ENCODE measurements at places on chromosomes 5 and 9.

DNA sequence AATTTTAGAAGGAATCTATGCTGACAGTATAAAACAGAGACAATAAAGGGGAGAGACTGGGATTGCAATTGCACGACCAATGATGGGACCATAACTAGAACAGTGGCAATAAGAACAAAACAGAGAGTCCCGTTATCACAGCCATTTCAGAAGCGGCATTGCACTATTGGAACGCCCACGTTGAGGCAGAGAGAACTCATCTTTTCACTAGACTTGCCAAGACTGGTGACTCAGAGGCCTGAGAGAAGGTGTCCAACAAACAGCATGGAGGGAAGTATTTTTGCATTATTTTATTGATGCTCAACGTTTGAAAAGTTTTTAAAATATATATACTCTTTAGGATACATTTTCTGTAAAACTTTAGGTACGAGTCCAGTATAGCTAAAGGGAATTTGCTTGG lies 737.7 kb downstream of the TLE1 start:
- no peak for DNase-seq

DNA sequence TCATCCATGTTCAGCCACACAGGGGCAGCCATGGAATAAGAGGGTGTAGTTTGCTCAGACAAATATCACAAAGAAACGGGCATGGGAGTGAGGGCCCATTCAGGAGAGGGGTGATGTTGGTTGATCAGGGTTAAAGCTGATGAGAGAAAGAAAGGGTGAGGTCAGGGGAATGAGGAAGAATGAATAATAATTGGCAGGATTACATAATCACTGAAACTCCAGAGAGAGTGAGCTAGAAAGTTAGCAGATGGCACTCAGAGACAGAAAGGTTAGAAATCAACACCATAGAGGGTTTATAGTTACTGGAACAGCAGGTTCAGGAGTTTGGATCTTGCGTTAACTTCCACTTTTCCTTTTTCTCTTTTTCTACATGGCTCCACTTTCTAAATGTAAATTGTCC lies 113.9 kb downstream of the TAF11L14 start:
- no peak for DNase-seq

- DNase-seq, result no peak
Observed at GRCh38 chr5:37777432-37778130, 62.3 kb downstream of the GDNF start.

DNA sequence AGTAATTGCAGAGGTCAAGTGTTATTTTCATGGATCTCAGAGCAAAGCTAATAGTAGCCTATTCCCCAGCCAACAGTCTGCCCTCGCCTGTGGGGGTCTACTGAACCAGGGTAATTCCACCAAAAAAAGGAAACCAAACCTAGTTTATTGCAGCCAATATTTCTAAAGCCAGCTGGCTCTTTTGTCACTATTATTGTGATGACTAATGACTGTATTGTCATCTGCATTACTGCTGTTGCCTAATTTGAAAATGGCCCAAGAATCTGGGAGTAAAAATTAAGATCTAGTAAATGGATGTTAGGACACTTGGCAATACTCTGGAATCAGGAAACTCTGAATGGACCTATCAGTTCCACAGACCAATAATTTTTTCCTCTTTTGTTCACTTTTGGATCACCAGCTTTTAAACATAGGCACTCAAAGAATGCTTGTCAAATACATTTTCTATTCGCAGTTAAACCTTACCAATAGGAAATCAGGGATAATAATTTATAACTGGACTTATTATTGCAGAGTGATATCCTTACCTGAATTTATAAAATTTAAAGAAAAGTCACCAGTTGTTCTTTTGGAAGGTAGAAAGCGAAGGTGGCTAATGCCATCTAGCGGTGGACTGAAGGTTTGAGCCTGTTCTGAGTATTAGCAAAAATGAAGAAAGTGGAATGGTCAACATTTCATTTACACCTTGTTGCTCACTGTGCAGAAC lies 69.2 kb downstream of the SYK start:
- DNase-seq, result peak; percentile 12

DNA sequence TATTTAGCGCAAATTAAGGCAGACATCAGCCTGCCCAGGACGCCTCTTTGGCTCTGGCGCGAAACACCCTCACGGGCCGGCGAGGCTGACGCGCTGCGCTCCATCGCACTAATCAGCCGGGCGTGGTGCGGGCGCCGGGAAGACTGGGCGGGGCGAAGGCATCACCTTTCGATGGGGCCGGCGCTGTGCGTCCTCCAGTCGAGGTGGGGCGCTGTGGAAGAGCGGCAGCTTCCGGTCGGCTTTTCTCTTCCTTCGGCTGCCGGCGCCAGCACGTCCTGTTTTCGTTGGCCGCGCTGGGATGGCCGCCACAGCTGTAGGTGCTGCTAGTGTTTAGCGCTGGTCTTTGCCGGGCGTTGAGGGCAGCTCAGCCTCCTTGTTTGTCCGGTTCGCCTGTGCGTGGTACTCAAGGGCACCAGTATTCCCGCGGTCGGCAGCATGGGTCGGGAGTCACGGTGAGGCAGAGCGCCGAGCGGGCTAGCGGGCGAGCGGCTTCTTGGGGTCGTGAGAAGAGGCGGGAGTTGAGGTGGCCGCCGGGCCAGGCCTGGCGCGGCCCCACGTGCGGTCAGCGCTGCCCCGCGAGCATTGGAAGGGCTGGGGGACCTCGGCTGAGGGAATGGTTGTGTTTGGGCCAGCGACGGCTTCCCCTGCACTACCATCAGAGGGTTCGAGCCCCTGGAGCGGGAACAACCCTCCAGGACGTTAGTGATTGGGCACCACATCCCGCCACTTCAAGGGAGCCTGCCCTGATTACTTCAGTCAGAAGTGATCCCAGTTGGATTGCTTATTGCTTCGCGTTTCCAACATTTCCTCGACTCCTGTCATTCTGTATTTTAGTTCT lies at the start of gene DDX46:
Gene DDX46, plus strand, starts transcription at position 276 of the 838 bp plus-strand sequence. Its CDS starts 160 bp downstream, at position 436.
- peak; percentile 95 for DNase-seq

DNA sequence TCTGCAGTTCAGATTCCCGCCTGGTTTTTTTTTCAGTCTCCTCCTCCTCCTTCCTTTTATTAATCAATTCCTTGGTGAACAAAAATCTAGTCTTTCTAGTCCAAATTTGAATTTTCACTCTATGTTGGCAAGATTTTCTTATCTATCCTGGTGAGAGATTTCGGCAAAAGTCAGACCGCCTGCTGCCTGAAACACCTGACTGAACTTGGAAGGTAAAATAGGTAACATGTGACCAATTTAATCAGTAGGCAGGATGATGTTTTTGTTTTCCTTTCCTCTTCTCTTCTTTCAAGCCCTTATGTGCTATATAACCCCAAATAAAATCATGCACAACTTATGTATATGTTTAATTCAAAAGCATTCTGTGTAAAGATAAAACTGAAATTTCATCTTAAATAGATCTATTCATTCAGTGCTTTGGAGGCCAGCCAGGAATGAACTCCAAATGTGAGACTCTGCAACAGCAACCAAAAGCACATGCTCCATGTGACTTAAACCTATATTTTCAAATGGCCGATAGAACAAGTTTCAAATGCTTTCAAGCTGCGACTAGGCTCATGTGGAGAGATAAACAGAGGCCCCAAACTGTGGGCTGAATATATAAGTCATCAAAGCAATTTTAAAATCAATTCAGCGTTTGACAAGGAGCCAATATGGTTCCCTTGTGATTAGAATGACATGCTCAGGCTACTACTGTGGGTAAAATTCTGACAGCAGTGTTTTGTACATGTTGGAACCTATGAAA lies 100.4 kb upstream of the SEMA6A start:
- no peak for DNase-seq

DNA sequence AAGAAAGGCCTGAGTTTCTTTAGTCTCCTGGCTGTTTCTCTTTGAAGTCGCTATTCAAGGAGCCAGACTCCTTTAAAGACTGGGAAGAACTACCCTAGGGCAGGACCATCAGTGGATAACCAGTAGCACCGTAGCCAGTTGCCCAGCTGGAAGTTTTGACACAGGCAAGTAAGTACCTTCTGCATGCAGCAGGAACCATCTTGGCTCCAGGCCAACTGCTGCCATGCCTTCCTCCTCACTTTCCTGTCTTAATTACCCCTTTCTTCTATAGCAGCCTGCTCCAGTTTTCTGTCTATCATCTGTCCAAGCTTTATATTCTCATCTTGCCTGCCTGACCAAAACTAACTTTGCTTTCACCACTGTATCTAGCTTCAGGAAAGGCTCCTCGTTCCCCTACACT lies 149.7 kb upstream of the SV2C start:
- DNase-seq, result no peak

DNA sequence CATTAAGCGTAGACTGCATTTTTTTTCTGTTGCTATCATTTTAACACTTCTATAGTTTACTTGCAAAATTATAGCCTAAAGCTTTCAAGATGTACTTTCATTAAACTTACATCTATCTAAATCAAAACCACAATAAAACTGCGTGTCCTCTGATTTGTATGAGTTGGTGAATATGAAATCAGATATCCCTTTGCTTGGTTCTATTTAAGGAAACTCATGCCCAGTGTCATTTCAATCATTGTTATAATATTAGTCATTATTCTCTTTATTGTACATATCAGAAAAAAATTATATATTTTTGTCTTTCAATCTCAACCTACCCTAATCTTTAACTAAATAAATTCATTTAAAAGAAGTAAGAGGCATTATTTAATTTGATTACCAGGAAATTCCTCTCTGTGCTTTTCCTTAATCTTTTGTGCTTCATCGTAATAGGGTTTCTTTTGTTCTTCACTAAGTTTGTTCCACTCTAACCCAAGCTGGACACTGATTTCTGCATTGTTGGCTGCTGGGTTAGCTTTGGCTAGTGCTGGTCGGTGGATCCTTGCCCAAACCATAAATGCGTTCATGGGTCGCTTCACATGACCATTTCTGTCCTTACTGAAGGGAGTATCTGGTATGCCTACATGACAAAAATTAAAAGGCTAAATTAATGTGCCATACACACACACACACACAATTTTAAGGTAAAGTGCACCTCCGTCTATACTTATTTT lies 3.8 kb downstream of the SOX30 start:
- no peak for DNase-seq

DNA sequence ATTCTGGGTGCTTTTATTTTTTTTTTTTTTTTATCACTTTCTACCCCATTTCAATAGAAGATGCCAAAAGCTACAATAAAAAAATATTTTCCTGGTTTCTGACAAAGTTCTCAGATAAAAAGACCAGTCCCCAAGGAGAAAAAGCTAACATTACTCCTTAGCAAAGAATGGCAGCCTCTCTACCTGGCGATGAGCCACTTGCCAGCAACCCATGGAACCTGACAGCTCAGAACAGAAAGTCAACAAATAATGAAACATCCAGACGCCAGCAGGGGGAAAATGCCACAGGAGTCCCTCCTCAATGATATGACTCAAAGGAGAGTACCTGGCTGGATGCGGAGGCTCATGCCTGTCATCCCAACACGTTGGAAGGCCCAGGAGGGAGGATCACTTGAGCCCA lies 123.2 kb downstream of the MYO10 start:
- DNase-seq, result peak; percentile 22

DNA sequence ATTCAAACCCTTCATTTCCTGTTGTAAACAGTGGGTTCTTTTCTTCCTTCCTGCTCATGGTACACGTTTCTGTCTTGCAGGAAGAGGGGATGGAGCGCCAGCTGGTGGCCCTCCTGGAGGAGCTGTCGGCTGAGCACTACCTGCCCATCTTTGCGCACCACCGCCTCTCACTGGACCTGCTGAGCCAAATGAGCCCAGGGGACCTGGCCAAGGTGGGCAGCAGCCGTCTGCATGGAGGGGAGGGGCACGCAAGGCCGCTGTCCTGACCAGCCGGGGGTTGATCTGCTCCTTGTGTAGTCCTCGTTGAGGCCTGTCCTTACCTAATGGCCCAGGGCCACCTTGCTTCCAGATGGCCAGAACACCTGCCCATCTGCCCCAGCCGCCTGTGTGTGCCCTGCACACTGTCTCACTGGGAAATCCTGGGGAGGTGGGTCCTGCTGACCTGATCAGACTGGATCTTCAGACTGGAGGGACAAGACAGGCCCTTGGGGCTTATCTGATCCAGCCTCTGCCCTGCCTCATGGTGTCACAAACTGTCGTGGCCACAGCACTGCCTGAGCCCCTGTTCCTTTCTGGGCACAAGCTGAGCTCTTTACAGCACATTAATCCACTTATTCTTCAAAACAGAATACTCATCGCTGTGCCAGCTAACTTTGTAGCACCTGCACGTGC lies 44.7 kb downstream of the LRSAM1 start:
- DNase-seq, result no peak

DNA sequence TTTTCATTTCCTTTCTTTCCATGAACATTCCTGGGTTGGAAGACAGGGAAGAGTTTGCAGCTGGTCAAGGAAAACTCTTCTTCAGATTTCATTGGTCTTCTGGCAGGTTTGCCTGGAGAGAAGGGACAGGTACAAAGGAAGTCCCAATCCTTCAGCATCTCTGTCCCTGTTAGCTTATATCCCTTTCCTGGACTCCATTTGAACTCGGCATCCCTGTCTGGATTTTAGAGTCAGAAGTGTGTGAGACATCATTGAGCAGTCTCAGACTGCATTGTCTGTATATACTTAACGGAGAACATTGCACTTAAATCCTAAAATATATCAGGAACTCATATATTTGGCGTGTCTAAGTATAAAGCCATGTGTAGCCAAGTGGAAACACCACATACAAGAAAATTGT lies 54.9 kb downstream of the ADGRV1 start:
- no peak for DNase-seq

GRCh38 chr9:92245005-92245797 lies 48.3 kb downstream of the IARS1 start:
- DNase-seq, result no peak

DNA sequence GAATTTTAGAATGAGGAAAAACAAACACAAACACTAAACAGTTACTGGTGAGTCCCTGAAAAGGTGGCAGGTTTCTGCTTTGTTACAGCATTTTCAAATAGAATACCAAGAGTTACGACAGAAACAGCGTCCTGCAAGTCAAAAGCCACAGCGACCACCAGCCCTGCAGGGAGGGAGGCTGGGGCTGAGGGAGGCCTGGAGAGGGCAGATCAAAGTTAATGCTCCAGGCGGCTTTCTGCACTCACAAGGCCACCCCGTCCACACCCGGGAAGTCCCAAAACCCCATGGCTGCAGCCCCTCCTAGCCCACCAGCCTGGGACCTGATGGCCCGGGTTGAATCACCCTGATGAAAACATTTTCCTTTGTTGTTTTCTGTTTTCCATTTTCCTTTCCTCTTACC lies 29.3 kb downstream of the COL23A1 start:
- no peak for DNase-seq
